CD4-positive, alpha-beta T cell treated with Interleukin-21 for 1 hour (primary cell): ENCODE measurements at places on chromosomes 5 and 9.

GRCh38 chr5:136006761-136007251 is 22.0 kb upstream of the TGFBI start:
- DNase-seq = no peak

DNA sequence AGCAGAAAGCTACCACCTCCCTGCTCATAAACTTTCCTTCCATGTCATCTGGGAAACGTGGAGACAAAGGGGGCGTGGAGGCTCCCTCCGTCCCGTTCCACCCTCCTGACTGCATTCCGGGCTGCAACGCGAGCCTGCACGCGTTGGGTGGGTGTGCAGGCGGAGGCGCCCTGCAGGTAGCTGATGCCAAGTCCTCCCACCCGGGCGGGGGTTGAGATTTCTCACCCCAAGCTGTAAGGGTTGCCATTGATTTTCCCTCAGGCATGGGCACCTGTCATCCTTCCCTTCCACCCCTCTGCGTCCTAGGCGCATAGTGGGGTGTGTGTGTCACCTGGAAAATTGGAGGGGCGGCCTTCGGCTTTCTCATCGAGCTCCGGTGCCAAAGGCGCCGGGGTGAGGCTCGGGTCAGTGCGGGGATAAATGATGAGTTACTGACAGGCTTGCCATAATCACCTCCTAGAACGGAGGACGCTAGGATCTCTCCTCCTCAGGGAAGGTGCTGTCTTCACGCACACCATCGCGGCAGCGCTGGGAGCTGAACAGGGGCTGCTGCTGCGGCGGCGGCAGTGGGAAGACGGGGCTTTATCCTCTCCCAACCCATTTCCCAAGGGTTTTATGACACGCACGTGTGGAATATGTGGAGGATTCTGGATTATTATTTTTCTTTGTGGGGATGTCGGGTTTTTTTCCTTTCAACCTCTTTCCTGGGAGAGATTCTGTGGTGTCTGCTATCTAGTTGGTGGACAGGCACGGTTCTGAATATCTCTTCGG is 973 bp downstream of the PLPPR1 start:
- DNase-seq = no peak

GRCh38 chr5:157516006-157516405 is 56.0 kb downstream of the NIPAL4 start:
- no peak for DNase-seq

DNA sequence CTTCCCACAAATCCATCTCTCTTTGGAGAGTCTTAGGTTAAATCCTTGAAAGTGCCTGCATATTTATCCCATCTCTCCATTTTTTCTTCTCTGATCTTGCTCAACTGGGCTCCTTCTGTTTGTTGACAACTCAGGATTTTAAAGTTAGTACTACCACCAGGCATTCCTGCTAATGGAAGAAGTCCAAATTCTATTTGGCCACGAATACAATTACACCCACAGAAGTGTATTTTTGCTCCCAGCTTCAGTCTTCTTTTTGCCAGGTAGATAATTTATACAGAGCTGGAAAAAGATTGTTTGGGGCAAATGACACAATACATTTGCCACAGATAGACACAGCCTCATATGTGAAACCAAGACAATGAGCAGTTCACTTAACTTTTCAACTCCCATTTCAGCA is 74.8 kb downstream of the CETN3 start:
- DNase-seq = no peak

- no peak for DNase-seq
These were observed 245.3 kb downstream of the ENC1 start for GRCh38 chr5:74394916-74395880.
